Activated gamma-delta T cell (primary cell): ENCODE measurements at places on chromosomes 5 and 9.

GRCh38 chr5:96080557-96080956 lies 118.9 kb upstream of the ELL2 start:
- no peak for DNase-seq

GRCh38 chr5:102737805-102738469 lies 17.2 kb upstream of the PAM start:
- no peak for DNase-seq

GRCh38 chr9:129412814-129413536 lies 207.9 kb downstream of the C9orf50 start:
- DNase-seq: no peak

DNA sequence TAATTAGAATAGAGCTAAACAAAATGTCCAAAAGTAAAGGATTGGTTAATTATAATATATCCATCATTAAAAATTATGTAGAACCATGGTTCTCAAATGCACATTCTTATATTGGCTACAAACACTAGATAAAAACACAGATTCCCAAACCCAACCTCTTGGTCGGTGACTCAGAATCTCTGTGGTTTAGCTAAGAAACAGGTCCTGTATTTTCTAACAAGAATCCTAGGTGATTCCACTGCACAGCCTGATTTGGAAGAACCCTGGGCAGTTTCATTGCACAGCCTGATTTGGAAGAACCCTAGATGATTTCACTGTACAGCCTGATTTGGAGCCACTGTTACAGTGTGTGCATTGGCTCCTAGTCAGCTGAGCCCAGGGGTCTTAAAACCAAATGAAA lies 67.9 kb downstream of the KIAA1958 start:
- DNase-seq: no peak

DNA sequence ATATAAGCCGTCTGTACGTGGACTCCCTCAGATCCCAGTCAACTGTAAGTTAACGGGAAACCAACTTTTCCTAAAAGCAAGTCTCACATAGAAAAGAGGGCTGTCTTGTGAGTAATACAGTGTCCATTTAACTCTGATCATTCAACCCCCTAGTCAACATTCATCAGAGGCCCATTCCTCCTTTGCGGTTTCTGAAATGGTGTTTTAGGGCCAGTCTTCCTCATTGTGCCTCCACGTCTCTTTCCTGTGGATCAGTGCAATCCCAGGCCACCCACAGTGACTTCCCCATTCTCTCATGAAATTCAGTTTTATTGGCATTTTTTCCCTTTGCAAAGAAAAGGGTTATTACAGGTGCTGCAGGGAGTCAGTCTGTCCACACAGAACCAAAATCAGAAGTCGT lies 261.8 kb downstream of the NR3C1 start:
- DNase-seq: no peak

- no peak for DNase-seq
Observed at GRCh38 chr5:128480906-128481633, 57.0 kb downstream of the FBN2 start.

- no peak for DNase-seq
Observed at GRCh38 chr9:37961351-37961750, 57.4 kb upstream of the SLC25A51 start.

- no peak for DNase-seq
Observed at GRCh38 chr5:168123631-168124528, 167.6 kb upstream of the WWC1 start.

DNA sequence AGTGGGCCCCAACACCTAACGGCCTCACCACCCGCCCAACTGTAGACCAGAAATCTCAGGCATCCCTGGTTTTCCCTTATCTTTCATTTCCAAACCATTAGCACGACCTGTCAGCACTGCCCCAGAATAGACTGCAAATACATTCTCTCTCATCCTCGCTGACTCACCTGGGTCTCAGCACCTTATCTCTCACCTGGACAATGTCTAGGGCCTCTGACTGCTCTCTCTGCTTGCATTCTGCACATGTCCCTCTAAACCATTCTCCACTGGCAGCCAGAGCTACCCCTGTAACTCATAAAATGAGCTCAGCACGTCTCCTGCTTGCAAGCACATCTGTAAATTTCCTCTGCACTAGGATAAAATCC lies 12.7 kb downstream of the CKMT2 start:
- no peak for DNase-seq

- DNase-seq: no peak
Observed at GRCh38 chr5:95770830-95771708, 39.9 kb downstream of the RHOBTB3 start.

DNA sequence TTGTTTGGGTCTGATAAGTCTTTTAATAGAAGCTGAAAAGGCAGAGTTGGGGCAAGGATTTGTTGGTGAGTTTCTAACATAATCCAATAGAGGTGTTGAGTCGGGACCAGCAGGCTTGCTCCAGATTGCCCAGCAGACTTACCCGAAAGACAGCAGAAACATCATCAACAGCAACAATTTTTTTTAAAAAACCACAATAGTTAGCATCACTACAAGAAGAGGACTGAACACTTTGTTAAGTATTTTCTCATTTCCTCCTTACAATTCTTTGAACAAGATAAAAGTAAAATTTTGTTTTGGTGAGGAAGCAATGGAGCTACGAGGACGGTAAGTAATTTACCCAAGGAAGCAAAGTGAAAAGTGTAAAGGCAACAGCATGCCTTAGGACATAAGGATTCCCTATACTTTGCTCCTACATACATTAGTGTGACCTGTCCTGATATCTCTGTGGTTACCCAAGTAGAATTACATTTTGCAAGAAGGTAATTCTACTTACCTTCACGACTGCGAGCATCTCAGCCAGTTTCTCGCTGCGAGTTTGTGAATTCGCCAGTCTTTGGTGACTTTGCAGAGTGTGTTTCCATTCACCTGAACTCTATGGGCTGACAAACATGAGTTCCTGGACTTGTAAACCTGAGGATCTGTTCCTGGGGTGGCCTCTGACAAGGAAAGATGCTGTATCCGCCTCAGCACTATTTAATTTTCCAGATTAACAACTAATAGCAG lies 13.2 kb downstream of the ITK start:
- DNase-seq: no peak

DNA sequence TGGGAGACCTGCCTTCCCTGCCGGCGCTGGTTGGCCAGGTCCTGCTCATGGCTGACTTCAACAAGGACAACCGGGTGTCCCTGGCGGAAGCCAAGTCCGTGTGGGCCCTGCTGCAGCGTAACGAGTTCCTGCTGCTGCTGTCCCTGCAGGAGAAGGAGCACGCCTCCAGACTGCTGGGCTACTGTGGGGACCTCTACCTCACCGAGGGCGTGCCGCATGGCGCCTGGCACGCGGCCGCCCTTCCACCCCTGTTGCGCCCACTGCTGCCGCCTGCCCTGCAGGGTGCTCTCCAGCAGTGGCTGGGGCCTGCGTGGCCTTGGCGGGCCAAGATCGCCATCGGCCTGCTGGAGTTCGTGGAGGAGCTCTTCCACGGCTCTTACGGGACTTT lies 10.6 kb downstream of the DIPK1B start:
- DNase-seq: no peak

DNA sequence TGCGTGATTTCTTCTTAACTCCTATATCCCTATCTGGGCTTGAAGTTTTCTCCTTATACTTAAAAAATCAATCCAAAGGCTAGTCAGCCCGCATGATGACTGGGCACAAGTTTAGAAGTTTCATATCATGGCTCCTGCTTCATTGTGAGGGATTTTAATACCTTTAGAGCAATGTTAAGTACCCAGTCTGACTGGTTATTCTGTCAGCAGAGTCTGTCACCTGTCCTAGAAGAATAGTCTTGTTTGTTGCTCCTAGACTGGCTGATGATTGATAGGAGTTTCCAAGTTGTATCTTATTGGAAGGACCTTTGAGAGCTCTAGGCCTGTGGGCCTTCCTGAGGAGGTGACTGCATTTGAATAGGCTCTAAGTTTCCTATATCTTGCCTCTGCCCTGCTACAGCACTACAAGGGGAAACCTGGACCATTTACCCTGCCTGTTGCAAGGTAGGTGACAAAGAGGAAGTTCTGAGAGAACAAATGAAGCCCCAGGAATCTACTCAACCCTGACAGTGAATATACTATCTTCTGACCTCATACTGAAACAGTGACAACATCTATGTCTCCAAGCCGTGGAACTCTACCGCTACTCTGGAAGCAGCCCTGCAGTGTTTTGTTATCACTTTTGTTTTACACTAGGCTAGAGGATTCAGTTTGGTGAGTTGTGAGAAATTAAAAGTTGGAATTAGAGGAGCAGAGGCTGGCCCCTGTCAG lies 66.5 kb downstream of the F2RL2 start:
- DNase-seq: no peak

- no peak for DNase-seq
Observed at GRCh38 chr9:15499139-15499538, 11.6 kb downstream of the PSIP1 start.

GRCh38 chr5:7412409-7412808 lies 16.5 kb downstream of the ADCY2 start:
- no peak for DNase-seq

DNA sequence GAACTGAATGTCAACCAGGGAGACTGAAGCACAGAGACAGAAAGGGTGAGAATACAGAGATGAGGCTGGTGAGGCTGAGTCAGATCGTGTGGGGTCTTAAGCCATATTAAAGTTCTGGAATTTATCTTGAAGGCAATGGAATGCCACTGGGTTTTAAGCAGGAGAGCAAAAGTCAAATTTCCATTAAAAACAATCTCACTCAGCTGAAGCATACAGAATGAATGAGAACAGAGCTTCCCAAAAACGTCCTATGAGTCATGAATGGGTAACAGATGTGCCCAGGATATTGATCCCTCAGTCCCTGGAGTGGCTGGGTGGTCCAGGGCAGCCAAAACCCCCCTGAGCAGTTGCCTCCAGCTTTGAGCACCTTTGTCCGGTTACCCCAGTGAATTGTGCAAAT lies 44.9 kb downstream of the PFDN1 start:
- no peak for DNase-seq

- DNase-seq: no peak
Observed at GRCh38 chr5:180872419-180872818, 11.3 kb upstream of the ZFP62 start.

DNA sequence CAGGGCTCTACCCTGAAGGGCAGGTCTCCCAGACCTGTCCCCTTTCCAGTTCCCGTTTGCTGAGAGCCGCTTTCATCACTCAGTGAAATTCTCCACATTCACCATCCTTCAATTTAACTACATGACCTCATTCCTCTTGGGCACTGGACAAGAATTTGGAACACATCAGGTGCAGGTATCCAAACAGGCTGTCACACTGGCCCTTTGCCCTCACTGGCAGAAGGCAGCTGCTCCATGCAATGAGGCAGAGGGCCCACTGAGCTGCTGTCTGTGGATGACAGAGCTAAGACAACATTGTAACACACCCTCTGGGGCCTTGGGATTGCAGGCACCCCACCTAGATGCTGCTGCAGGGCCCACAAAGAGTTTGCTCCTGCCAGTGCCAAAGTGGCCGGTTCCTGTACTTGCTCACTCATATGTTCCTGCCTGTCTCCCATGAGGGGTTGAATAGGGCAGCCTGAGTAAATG lies 55.1 kb downstream of the ACTL7B start:
- no peak for DNase-seq
